NCI-H2081 treated with DMSO at 0.1 percent for 48 hours (cell line): ENCODE measurements at places on chromosomes 12 and 14.

- DNase-seq, result no peak
These were observed 1.9 kb downstream of the TRIM9 start for GRCh38 chr14:51092965-51093364.

- no peak for DNase-seq
These were observed 31.5 kb upstream of the TMPO start for GRCh38 chr12:98483621-98484503.

DNA sequence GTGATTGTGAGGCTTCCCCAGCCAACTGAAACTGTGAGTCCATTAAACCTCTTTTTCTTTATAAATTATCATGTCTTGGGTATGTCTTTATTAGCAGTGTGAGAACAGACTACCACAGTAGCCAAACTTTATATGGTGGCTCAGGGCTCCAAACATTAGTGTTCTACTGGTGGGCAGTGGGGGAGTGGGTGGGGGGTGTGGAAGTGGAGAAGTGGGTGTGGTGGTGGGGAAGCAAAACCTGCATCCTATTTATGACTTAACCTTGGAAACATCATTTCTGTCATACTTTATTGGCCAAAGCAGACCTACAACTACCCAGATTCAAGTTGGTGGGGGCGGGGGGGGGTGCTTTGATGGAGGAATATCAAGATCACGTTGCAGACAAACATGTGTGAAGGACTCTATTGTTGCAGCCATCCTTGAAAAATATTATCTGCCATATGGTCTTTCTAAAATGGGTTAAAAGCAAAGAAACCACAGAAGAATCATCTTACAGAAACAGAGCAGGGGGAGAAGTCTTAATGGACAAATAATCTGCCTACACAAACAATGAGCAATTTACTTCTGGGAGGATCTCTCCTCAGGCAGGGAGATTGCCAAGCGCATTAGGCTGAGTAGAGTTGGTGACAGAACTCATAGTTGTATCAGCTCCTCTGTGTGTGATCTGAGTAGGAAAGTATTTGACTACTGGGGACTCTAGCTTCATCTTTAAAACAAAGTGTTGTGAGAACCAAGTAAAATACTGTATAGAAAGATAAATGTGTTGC is 1.4 kb upstream of the PWP1 start:
- no peak for DNase-seq

GRCh38 chr12:10393291-10393690 is 3.5 kb upstream of the KLRK1 start:
- DNase-seq, result no peak

DNA sequence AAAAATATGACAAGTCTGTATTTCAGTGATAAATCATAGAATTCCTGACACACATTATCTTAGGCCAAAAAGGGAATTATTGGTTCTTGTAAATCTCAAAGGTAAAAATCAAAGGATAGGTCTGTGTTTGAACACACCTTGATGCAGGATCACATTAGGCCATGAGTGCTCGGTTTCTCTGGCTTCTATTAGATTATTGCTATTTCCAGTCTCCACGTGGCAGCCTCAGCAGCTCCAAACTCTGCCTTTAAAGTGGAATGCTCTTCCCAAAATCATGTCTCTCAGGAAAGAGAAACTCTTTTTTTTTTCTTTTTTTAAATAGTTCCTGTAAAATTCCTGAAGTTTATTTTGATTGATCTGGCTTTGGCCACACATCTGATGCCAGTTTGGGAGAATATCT is 105.6 kb upstream of the FRMD6 start:
- no peak for DNase-seq

GRCh38 chr14:58287607-58288042 is 10.7 kb upstream of the ARID4A start:
- DNase-seq, result no peak

GRCh38 chr12:25283006-25283405 is 32.3 kb upstream of the KRAS start:
- DNase-seq, result no peak

- DNase-seq, result no peak
These were observed 42.7 kb upstream of the DCN start for GRCh38 chr12:91225316-91225715.
